ENCODE measurements at places on chromosomes 2 and 18. TPM values are rescaled to one million over a fixed set of nuclear protein-coding genes. Genes with fewer than 3 reads are reported as not detected.

The GNAL gene
- 0.20 TPM for polyA plus RNA-seq

GRCh38 chr2:26297061-26297460 lies 48.9 kb upstream of the SELENOI start:
- no peak overlapping the region for H3K4me3 ChIP-seq
- peaks cover 14% of the 10 kb centered on the region for H3K4me1 ChIP-seq
- DNase-seq, result no peak

The SETBP1 gene
- 0.21 TPM for polyA plus RNA-seq

DNA sequence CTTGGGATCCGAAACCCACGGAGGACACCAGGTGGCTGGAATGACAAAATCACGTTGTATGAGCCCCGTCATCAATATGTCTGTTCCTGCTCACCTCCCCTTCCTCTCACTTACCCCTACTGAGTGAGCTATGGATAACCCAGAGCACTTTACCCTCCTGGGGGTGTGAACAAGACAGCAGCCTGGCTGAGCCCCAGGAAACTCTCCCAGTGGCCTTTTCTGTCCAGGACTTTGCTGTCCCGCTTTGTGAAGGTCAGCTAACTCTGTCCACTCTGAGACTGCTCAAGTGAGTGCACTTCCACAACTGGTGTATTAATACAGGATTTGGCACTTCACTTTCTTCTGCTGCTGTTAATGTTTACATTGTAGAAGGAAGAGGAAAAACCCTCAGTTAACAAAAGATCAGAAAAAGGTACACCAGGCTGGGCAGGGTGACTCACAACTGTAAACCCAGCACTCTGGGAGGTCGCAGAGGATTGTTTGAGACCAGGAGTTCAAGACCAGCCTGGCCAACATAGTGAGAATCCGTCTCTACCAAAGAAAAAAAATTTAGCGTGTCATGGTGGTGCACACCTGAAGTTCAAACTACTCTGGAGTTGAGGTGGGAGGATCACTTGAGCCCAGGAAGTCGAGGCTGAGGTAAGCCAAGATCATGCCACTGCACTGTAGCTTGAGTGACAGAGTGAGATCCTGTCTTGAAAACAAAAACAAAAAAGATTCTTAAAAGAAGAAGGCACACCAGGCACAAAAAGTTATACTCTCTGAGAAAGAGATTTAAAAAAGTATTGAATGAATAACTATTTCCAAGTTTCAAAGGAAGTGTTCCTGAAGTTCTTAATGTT lies 90.3 kb downstream of the CLHC1 start:
- H3K27ac ChIP-seq, result no peak overlapping the region
- H3K36me3 ChIP-seq, result no peaks in the 10 kb centered on the region
- no peak overlapping the region for H3K4me3 ChIP-seq
- H3K27me3 ChIP-seq, result no peaks in the 10 kb centered on the region
- peaks cover 11% of the 10 kb centered on the region for H3K4me1 ChIP-seq

DNA sequence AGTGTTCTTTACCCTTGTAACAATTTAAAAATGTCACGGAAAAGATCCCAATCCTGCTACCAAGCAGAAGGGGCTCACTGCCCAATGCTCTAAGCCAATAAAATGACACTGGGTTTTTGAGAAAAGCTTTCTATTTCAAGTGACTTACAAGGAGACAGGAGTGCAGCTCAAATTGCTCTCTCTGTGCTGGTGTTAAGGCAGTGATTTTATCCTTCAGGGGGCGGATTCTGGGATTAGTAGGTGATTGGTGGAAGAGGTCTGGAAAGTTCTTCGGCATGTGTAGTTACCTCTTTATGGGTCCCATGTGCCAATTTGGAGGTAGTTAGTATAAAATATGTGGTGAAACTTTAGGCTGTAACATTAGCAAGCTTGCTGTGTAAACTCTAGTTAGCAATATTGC lies 27.4 kb upstream of the MCM6 start:
- no peaks in the 10 kb centered on the region for H3K27me3 ChIP-seq
- no peak for DNase-seq
- no peaks in the 10 kb centered on the region for H3K4me1 ChIP-seq
- no peak overlapping the region for H3K27ac ChIP-seq
- H3K4me3 ChIP-seq, result no peak overlapping the region

GRCh38 chr18:33540392-33540791 lies 37.6 kb upstream of the ASXL3 start:
- H3K27ac ChIP-seq, result no peak overlapping the region
- no peak for DNase-seq
- H3K4me3 ChIP-seq, result no peak overlapping the region
- no peaks in the 10 kb centered on the region for H3K4me1 ChIP-seq
- H3K27me3 ChIP-seq, result no peaks in the 10 kb centered on the region
- no peaks in the 10 kb centered on the region for H3K36me3 ChIP-seq

DNA sequence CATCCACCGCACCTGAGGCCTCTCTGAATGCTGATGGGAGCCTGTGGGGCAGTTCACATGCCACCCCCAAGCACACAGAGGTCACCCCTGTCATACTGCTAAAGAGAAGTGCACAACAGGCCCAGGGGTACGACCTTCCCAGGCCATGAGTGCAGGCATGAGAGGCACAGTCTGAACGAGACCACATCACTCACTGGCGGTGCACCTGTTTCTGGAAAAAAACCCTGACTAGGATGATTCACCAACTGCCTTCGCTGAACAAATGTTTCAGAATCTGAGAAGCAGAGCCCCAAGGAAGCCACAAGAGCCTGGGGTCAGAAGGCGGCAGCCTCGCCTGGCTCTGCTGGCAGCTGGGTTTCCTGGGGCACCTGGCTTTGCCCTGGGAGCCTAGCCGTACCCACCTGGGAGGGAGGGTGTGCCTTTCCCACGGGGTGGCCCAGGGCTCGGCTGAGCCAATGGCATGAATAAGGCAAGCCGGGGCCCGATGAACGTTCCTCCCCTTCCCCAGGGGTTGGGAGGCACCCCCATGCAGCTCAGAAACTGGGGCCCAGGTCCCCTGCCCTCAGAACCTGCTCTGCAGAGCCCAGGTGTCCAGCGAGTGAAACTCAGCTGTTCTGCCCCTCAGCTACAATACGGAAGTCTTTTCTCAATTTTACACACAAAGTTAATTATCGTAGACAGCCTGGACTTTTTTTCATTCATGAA lies 73.8 kb downstream of the HDAC4 start:
- peaks cover 61% of the 10 kb centered on the region for H3K4me1 ChIP-seq
- H3K36me3 ChIP-seq, result no peaks in the 10 kb centered on the region
- no peak overlapping the region for H3K4me3 ChIP-seq
- H3K27ac ChIP-seq, result peak overlapping the region; percentile 46

- no peaks in the 10 kb centered on the region for H3K4me1 ChIP-seq
- DNase-seq, result no peak
- H3K36me3 ChIP-seq, result no peaks in the 10 kb centered on the region
- H3K27ac ChIP-seq, result no peak overlapping the region
Measured at GRCh38 chr2:219405451-219405850, 12.7 kb upstream of the DES start.

The OR6B2 gene
- polyA plus RNA-seq, result not detected

The CKAP2L gene
- not detected for polyA plus RNA-seq

DNA sequence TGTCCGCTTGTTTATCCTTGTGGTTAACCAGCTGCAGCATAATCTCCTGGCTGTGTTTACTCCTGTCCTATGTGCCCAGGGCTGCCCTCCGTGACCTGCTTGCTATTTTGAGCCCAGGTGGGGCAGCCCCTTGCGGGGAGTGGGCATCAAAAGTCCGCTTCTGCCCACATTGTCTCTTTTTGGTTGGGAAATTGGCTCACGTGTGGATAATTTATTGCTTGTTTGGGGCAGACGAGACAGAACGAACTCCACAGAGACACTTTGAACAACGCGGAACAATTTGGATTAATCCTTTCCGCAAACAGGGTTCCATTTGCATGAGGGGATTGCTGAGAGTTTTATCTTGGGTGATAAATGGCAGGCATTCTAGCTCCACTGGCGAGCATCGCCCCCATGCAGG lies 8.1 kb upstream of the CXCR4 start:
- no peak overlapping the region for H3K27ac ChIP-seq
- no peak for DNase-seq
- peaks cover 75% of the 10 kb centered on the region for H3K4me1 ChIP-seq
- H3K27me3 ChIP-seq, result no peaks in the 10 kb centered on the region
- no peaks in the 10 kb centered on the region for H3K36me3 ChIP-seq
- no peak overlapping the region for H3K4me3 ChIP-seq

The REG1A gene
- polyA plus RNA-seq, result not detected

GRCh38 chr2:24635181-24635580 lies 144.1 kb downstream of the NCOA1 start:
- H3K27me3 ChIP-seq, result no peaks in the 10 kb centered on the region
- no peak overlapping the region for H3K4me3 ChIP-seq
- no peak overlapping the region for H3K27ac ChIP-seq
- DNase-seq, result no peak
- no peaks in the 10 kb centered on the region for H3K4me1 ChIP-seq

The CHST9 gene
- polyA plus RNA-seq, result not detected

- H3K36me3 ChIP-seq, result no peaks in the 10 kb centered on the region
- no peak overlapping the region for H3K4me3 ChIP-seq
- DNase-seq, result no peak
- no peaks in the 10 kb centered on the region for H3K4me1 ChIP-seq
- H3K27me3 ChIP-seq, result no peaks in the 10 kb centered on the region
Measured at GRCh38 chr2:12827721-12828120, 111.0 kb downstream of the TRIB2 start.

- peaks cover 11% of the 10 kb centered on the region for H3K4me1 ChIP-seq
- H3K4me3 ChIP-seq, result peak overlapping the region; percentile 22
- no peaks in the 10 kb centered on the region for H3K36me3 ChIP-seq
Measured at GRCh38 chr2:176088048-176088936, 4.2 kb upstream of the HOXD13 start.

- no peaks in the 10 kb centered on the region for H3K4me1 ChIP-seq
- no peak overlapping the region for H3K4me3 ChIP-seq
- no peak overlapping the region for H3K27ac ChIP-seq
- H3K27me3 ChIP-seq, result no peaks in the 10 kb centered on the region
- H3K36me3 ChIP-seq, result no peaks in the 10 kb centered on the region
Measured at GRCh38 chr2:118638453-118638852, 209.0 kb downstream of the EN1 start.

The C2orf66 gene
- polyA plus RNA-seq, result not detected

- no peak for DNase-seq
- no peak overlapping the region for H3K4me3 ChIP-seq
- H3K27ac ChIP-seq, result no peak overlapping the region
- H3K27me3 ChIP-seq, result no peaks in the 10 kb centered on the region
Measured at GRCh38 chr2:43212931-43213330, 13.5 kb downstream of the ZFP36L2 start.

The IL36G gene
- not detected for polyA plus RNA-seq
